Non-pigmented ciliary epithelial cell (primary cell): ENCODE measurements at places on chromosomes 1 and 21.

DNA sequence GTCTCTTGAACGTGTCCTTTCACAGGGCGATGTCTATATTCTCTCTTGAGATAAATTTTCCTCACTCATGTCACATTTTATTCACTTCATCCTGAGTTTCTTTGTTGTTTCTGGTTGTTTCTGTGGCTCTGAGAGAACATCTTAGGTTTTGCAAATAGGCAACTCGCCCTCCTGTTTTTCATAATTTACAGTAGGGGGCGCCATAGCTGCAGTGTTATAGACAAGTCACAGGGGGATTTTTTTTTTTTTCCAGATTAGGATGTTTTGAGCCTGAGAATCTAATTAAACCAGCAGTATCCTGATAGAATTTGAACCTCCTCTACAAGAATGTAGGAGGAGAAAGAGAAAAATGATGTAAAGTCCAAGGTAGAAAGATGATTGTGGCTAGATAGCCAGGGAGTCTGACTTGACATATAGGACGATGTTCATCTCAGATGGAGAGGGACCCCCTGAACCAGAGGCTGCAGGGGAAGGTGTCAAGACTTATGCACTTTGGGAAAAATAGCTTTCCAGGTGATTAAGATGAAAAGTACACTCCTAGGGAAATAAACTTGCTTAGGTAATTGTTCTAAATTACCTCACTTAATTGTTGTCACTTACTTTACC is 76.3 kb downstream of the ZP4 start:
- DNase-seq, result no peak

DNA sequence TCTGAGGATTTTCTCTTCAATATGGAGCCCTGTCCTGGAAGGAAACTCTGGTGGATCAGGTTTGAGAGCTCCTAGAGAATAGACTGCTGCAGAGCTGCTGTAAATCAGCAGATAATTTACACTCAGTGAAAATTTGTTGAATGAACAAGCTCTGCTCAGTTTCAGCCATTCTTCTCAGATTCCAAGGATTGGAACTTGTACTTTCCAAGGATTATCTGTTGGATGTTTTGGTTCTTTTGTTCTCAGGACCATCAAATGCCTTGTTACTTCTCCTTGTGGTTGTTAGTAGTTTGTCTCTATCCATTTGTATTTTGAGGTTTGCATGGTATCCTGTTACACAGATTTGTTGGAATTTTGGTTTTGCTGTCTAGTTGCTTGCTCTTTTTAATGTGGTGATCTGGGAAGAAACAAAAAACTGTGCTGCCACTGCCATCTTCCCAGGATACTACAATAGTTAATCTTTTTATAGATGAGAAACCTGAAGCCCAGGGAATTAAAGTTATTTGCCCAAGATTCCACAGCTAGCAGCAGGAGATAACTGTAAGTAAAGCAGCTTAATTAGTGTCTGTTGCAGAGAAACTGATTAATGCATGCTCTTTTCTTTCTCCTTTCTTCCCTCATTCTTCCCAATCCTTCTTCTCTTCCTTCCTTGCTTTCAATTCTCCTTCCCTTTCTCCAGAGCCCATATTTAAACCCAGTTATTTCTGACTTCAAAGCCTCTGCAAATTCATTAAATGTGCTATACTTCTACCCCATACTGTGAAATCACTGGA is 21.7 kb upstream of the KIFAP3 start:
- DNase-seq, result no peak

GRCh38 chr1:118366286-118366685 is 181.3 kb upstream of the SPAG17 start:
- DNase-seq, result no peak

GRCh38 chr21:33949516-33950430 is 34.2 kb upstream of the ATP5PO start:
- no peak for DNase-seq

GRCh38 chr1:156926175-156926574 is 5.7 kb downstream of the LRRC71 start:
- no peak for DNase-seq

DNA sequence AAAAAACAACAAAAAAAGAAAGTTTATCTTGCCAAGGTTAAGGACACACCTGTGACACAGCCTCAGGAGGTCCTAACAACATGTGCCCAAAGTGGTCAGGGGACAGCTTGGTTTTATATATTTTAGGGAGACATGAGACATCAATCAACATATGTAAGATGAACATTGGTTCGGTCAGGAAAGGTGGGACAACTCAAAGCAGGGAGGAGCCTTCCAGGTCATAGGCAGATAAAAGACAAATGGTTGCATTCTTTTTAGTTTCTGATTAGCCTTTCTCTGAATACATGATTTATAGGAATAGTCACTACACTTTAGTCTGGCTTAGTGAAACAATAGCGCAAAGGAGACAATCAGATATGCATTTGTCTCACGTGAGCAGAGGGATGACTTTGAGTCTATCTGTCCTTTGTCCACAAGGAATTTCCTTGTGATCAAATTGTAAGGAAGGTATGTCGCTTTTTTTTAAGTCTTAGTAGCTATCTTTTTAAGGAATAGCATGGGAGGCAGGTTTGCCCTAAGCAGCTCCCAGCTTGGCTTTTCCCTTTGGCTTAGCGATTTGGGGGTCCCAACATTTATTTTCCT is 23.3 kb upstream of the OVAAL start:
- DNase-seq, result no peak

GRCh38 chr1:197145446-197146024 is 934 bp downstream of the ASPM start:
- DNase-seq, result no peak

GRCh38 chr1:180221462-180221861 is 8.6 kb upstream of the LHX4 start:
- no peak for DNase-seq

- DNase-seq, result no peak
These were observed 10.5 kb upstream of the LMO4 start for GRCh38 chr1:87318056-87318650.

GRCh38 chr1:167860231-167860923 is 53.6 kb downstream of the ADCY10 start:
- DNase-seq, result no peak

DNA sequence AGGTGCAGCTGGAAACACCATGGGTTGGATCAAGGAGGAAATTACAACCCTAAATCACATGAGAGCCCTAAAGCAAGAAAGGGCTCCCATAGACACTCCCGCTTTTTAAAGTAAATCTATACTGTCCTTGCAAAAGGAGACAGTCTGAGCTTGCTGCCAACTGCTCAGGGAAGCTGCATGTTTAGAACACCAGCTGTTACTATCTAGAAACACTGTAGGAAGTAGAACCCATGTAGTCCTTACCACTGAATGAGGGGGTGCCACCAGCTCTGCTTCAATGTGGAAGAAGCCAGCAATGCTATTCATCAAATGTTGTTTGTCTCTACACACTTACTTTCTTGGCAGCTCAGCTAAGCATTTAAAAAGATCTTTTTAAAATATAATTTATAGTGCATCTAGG is 79.8 kb downstream of the PIGK start:
- DNase-seq, result no peak

DNA sequence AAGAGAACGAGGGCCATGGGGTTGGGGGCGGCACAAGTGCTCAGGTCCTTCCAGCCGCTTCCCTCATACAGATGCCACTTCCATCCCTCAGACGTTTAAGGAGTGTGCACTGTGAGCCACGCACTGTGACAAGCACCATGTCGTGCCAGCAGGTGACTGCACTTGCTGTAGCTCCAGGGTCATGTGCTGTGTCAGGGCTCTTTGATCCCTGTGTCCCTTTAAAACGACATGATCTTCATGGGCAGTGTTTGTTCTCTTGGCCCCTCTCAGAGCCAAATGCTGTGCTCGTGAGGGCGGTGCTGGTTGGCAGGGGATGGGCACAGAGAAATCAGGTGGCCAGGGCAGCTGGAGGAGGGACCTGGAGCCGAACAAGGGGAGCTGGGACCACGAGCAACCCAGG is 19.9 kb downstream of the IL10RB start:
- no peak for DNase-seq

DNA sequence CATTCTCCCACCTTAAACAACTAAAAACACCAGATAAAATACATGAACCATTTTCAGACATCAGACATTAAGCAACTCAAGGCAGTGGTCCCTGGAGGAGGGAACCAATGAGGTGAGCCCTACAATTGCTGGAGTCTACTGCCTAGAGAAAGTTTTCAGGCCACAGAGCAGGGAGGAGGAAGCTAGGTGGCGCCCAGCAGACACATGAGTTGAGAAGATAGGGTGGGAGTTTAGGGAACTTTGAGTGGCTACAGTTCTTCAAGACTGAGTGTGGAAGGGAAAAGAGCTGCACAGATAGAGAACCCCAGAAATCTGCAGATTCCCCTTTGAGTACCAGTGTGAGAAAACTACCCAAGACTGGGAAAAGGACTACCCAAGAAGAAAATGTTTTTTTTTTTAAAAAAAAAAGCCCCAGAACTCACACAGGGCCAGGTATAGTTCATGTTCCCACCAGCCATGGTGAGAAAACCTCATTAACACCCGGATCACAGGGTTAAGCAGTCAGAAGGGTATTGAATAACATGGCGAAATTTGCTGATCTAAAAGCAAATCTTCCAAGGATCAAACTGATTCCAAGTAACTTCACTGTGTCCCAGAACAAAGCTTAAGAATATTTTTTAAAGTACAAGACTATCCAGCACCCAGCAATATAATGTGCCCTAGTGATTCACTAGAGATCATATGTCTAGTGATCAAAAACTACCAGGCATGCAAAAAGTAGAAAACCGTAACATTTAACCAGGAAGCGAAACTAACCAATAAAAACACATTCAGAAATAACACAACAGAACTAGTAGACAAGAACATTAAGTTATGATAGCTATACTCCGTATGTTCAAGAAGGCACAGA is 12.0 kb downstream of the ALDH9A1 start:
- DNase-seq, result no peak

DNA sequence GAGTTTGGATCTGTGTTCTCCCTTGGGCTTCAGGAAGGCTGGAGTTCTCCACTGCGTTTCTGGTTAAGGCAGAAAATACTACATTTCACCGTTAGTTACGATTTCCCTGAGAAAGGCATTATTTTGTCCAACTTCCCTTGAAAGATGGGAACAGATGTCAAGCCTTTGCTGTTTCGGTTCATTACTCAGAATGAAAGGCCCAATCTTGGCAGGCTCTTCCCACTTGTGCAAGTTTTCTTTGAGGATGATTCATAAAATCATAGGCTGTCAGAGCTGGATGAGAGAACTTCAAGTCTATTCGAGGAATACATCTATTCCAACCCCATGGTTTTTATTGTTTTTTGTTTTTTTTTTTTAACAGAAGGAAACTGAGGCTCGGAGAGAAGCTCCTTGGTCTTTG is 205.2 kb downstream of the GRIK3 start:
- no peak for DNase-seq

DNA sequence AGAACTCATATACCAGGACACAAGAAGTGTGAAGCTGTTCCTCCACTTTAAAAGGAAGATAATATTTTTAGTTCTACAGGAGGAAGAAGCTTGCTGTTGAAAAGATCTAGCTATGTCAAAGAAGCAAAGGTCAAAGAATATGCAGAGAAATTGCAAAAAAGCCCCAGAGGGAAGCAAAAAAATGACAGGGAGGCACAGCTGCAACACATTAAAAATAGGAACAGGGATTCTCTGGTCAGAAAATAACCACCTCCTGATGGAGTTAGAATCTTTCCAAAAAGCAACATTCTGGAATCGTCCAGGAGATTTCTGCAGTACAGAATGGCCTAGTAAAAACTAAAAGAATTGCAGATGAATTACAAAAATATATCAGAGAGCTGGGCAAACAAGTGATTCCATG is 238.9 kb upstream of the PRMT6 start:
- no peak for DNase-seq

GRCh38 chr1:35929730-35930592 is 944 bp upstream of the AGO3 start:
- DNase-seq, result no peak

DNA sequence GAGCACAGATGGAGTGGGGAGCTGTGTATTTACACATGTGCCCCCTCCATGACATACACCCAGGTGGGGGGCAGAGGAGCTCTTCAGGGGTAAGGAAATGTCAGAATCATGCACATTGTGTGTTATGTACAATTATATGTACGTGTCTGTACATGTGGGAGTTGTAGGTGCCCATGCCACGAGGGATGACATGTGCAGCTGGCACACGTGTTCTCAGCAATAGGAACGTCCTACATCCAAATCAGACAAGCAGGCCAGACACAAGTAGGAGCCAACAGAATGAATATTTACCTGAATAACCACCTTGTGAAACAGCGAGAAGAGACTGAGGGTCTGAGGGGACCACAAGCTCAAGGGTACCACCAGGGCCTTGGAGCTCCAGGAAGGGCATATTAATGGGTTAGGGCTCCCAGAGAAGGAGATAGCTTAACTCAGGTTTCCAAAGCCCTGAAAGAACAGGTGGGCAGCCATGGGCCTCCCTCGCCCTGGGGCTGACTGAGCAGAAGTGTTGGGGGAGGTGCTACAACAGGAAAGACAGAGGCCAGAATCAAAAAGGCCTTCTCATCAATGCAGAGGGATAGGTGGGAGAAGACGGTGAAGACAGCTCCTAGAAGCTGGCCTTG is 3.2 kb downstream of the COL16A1 start:
- DNase-seq, result no peak

- DNase-seq, result no peak
These were observed 221.8 kb downstream of the NTNG1 start for GRCh38 chr1:107362468-107363140.

- no peak for DNase-seq
These were observed 251.6 kb upstream of the DUSP10 start for GRCh38 chr1:221993444-221993948.

DNA sequence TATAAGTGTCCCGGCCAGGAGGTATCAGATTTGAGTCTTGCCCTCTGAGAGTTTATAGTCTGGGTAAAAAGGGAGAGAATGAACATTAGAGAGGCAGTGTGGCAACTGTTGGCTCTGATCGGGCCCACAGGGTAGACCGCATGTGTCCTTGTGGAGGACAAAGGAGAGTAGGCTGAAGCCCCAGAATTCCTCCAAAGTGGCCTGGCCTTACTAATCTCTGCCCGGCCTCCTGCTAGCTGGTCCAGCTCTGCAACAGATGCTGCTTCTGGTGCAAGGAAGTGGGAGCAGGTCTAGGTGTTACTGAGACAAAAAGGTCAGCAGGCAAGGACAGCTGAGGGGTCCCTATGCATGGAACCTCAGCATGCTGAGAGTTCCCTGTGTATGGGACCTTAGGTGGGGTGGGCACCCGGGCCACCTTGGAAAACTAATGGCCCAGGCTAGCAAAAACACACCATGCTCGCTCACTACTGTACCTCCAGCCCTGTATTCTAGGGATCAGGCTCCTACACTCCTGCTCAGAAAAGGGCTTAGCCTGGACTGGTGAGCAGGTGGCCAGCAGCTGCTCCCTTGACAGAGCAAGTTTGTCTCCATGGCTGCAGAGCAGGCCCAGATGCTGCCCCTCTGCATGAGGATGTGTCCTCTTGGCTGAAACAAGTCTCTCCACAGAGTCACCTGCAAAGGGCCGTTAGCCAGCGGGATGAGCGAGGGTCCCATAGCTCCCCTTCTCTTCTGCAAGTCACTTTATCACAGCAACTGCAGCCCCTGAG is 30.3 kb upstream of the RGS16 start:
- DNase-seq, result no peak
